Progenitor cell of endocrine pancreas (in vitro differentiated cells): ENCODE measurements at places on chromosomes 2 and 18. TPM values are rescaled to one million over a fixed set of nuclear protein-coding genes. Genes with fewer than 3 reads are reported as not detected.

The PIEZO2 gene
- 1.7 TPM in 2 replicates for total RNA-seq

The FABP1 gene
- 4.5 and 6.6 TPM in 2 replicates for total RNA-seq

The HOXD10 gene
- total RNA-seq = not detected in 2 replicates

The TMEM178A gene
- total RNA-seq = 28.7 and 32.9 TPM in 2 replicates

The DNER gene
- 0.91 TPM in 2 replicates for total RNA-seq

GRCh38 chr2:186181625-186182024 is 304.4 kb upstream of the ZC3H15 start:
- no peaks in the 10 kb centered on the region for H3K4me1 ChIP-seq
- no peaks in the 10 kb centered on the region for H3K27me3 ChIP-seq
- H3K4me3 ChIP-seq = no peak overlapping the region
- no peak for DNase-seq

DNA sequence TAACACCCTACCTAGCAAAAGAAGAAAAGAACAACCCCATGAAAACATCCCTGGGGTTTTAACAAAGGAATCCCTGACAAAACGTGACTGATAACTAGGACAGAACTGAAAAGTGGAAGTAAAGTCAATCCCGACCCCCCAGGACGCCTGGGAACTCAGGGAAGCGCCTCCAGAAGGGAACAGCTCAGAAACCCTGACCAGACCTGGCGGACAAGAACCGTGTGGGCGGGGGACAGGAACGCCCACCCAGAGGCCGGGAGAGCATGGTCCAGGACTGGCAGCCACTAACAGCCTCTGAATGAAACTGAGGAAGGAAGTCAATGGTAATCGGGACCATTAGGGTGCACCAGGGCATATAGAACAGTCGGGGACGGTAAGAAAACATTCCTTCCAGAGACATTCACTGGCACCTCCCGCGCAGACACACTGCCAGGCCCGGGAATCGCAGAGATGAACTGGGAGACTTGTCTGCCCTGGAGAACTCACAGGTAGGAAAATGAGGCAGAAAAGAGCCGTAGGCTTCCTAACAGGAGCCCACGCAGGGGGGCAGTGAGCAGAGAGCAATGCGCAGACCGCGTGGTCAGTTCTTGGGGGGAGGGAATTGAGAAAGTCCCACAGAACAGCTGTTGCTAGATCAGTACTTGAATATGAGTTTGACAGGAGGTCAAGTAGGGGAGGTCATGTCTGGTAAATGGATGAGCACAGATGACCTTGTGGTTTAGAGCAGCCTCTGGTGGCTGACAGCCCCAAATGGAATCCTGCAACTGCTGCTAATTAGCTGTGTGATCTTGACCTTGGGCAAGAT is 1.3 kb upstream of the TBC1D8 start:
- peaks cover 37% of the 10 kb centered on the region for H3K4me1 ChIP-seq
- peaks cover 17% of the 10 kb centered on the region for H3K27me3 ChIP-seq
- no peak for DNase-seq
- H3K27ac ChIP-seq = peak overlapping the region; percentile 22
- H3K36me3 ChIP-seq = no peaks in the 10 kb centered on the region
- H3K4me3 ChIP-seq = peak overlapping the region; percentile 76

- H3K27ac ChIP-seq = no peak overlapping the region
- no peak overlapping the region for H3K4me3 ChIP-seq
- no peaks in the 10 kb centered on the region for H3K36me3 ChIP-seq
- H3K4me1 ChIP-seq = no peaks in the 10 kb centered on the region
Measured at GRCh38 chr2:214311031-214311533, 99.8 kb upstream of the VWC2L start.

- no peak for DNase-seq
- no peaks in the 10 kb centered on the region for H3K27me3 ChIP-seq
- peaks cover 6% of the 10 kb centered on the region for H3K4me1 ChIP-seq
- no peak overlapping the region for H3K4me3 ChIP-seq
- H3K27ac ChIP-seq = no peak overlapping the region
Measured at GRCh38 chr2:50995610-50996009, 36.3 kb downstream of the NRXN1 start.

- no peak overlapping the region for H3K27ac ChIP-seq
- no peak overlapping the region for H3K4me3 ChIP-seq
- H3K27me3 ChIP-seq = no peaks in the 10 kb centered on the region
Measured at GRCh38 chr2:137250401-137250800, 485.1 kb downstream of the THSD7B start.

- H3K4me3 ChIP-seq = no peak overlapping the region
- H3K27ac ChIP-seq = peak overlapping the region; percentile 63
- peaks cover 4% of the 10 kb centered on the region for H3K4me1 ChIP-seq
- H3K27me3 ChIP-seq = no peaks in the 10 kb centered on the region
- H3K36me3 ChIP-seq = peaks cover 4% of the 10 kb centered on the region
- DNase-seq = no peak
Measured at GRCh38 chr2:86185517-86186212, 9.6 kb downstream of the IMMT start.
